ENCODE measurements at places on chromosomes 5 and 9. TPM values are rescaled to one million over a fixed set of nuclear protein-coding genes. Genes with fewer than 3 reads are reported as not detected.

- DNase-seq: no peak
These were observed 266.7 kb downstream of the PJA2 start for GRCh38 chr5:109143031-109143430.

DNA sequence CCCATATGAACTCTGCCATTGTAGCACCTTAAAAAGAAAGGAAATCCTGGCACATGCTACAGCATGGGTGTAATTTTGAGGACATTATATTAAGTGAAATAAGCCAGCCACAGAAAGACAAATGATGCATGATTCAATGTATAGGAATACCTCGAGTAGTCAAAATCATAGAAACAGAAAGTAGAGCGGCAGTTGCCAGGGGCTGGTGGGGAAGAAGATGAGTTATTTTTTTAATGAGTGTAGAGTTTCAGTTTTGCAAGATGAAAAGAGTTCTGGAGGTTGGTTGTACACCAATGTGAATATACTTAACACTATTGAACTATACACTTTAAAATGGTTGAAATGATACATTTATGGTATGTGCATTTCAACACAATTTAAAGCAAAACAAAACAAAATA is 133.0 kb downstream of the ZDHHC21 start:
- DNase-seq: no peak

The OLFML2A gene
- total RNA-seq: 1.1 TPM

The GRXCR2 gene
- total RNA-seq: not detected

GRCh38 chr9:91117959-91118703 is 243.6 kb downstream of the AUH start:
- DNase-seq: peak; percentile 32

- DNase-seq: no peak
These were observed 60.5 kb downstream of the GABRG2 start for GRCh38 chr5:162128117-162128516.

DNA sequence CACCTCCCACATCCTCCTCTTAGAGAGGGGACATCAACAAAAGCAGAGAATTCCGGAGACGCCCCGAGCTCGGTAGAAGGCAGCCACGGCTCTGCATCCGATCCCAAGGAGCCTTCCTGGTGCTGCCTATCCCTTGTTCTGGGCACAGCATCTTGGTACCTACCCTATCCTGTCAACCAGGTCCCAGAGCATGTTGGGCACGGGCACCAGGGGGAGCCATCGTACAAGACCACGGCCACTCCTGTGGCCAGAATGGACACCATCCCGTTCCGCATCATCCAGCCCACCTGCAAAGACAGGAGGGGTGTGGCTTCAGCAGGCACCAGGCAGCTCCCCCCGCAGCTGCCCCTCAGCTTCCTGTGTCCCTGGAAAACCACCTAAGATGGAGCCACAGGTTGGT is 62.7 kb upstream of the ZNF354A start:
- DNase-seq: no peak

Data from endothelial cell of umbilical vein (primary cell).